A549 treated with ZK216348 at 1 μM for 4 hours (cell line): ENCODE measurements at places on chromosomes 3 and 15. TPM values are rescaled to one million over a fixed set of nuclear protein-coding genes. Genes with fewer than 3 reads are reported as not detected.

The GOLGA6L7 gene
- total RNA-seq, result not detected in 5 replicates

The GPR149 gene
- total RNA-seq, result not detected in 5 replicates

The ZNF385D gene
- total RNA-seq, result not detected in 5 replicates

The SLC6A11 gene
- total RNA-seq, result 0.04 to 0.21 TPM (median 0.09 TPM) in 4 of 5 replicates, not detected in the other

The RPP25 gene
- 20.2 to 29.5 TPM (median 28.6 TPM) in 5 replicates for total RNA-seq

The ASB14 gene
- total RNA-seq, result not detected in 5 replicates
